ENCODE measurements at places on chromosomes 2 and 18.

DNA sequence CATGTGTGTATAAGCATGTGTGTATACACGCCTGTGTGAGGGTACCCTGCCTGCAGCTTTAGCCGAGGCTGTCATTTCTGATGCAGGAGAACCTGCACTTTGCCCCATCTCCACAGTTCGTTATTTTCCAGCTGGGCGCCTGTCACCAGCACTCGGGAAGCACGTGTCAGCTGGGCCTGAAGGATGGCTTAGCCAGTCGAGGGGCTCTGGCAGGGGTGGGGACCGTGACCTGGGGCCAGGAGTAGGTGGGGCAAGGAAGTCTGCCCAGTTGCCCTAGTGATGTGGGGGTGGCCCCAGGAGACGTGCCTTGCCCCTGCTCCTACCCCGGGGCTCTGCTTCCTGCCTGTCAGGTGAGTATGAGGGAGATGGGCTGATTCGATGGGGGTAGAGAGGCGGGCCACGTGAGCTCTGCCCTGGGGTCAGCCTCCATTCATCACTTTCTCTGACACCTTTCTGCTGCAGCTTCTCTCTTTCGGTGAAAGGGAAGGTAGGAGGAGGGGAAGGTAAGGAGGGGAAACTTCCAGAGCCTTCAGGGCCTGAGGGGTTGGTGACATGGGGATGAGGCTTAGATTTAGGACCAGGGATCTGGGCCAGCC, 130.6 kb upstream of the SKOR2 start:
- no peak for DNase-seq
- H3K4me1 ChIP-seq: no peaks in the 10 kb centered on the region
- no peak overlapping the region for H3K4me3 ChIP-seq
- no peak overlapping the region for H3K27ac ChIP-seq
- H3K27me3 ChIP-seq: no peaks in the 10 kb centered on the region
- H3K36me3 ChIP-seq: no peaks in the 10 kb centered on the region

- no peak overlapping the region for H3K27ac ChIP-seq
- no peak for DNase-seq
- no peaks in the 10 kb centered on the region for H3K27me3 ChIP-seq
- H3K36me3 ChIP-seq: no peaks in the 10 kb centered on the region
- peaks cover 1% of the 10 kb centered on the region for H3K4me1 ChIP-seq
- H3K4me3 ChIP-seq: no peak overlapping the region
These were observed 21.3 kb upstream of the CDC42EP3 start for GRCh38 chr2:37692711-37693110.

- no peak overlapping the region for H3K4me3 ChIP-seq
- H3K36me3 ChIP-seq: no peaks in the 10 kb centered on the region
- H3K27ac ChIP-seq: no peak overlapping the region
- DNase-seq: no peak
- no peaks in the 10 kb centered on the region for H3K27me3 ChIP-seq
These were observed 144.0 kb downstream of the LDLRAD4 start for GRCh38 chr18:13362607-13363006.

DNA sequence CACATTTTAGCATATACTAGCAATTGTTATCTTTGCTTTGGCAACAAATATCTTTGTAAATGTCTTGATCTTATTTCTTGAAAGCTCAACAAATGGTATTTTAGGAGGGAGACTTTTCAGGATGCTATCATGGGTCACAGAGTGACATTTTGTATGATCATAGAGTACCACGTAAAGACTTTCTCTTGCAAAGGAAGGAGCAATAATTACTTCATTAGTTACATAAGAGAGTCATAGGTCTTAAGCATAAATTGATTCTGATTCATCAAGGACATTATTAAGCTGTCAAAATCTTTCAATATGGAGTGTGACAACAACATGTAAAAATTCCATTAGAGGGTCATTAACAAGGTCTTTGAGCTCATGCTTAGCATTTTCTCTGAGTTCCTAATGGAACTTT, 339.6 kb downstream of the NUP35 start:
- H3K27ac ChIP-seq: no peak overlapping the region
- H3K4me1 ChIP-seq: no peaks in the 10 kb centered on the region
- no peak overlapping the region for H3K4me3 ChIP-seq

GRCh38 chr2:224378701-224379097, 23.2 kb downstream of the FAM124B start:
- no peaks in the 10 kb centered on the region for H3K36me3 ChIP-seq
- H3K27ac ChIP-seq: no peak overlapping the region

Data from neuronal stem cell (in vitro differentiated cells).